ENCODE measurements at places on chromosomes 5 and 9. TPM values are rescaled to one million over a fixed set of nuclear protein-coding genes. Genes with fewer than 3 reads are reported as not detected.

The DCAF12 gene
- total RNA-seq = 42.4 TPM

The SPATA31A3 gene
- not detected for total RNA-seq

The ANKRD18A gene
- 13.1 TPM for total RNA-seq

The GFPT2 gene
- total RNA-seq = 49.9 TPM

The ANKRD31 gene
- total RNA-seq = not detected

Measured in A549 treated with Mapracorat at 1 μM for 4 hours (cell line).